GM04504 (cell line): ENCODE measurements at places on chromosomes 16 and 17.

DNA sequence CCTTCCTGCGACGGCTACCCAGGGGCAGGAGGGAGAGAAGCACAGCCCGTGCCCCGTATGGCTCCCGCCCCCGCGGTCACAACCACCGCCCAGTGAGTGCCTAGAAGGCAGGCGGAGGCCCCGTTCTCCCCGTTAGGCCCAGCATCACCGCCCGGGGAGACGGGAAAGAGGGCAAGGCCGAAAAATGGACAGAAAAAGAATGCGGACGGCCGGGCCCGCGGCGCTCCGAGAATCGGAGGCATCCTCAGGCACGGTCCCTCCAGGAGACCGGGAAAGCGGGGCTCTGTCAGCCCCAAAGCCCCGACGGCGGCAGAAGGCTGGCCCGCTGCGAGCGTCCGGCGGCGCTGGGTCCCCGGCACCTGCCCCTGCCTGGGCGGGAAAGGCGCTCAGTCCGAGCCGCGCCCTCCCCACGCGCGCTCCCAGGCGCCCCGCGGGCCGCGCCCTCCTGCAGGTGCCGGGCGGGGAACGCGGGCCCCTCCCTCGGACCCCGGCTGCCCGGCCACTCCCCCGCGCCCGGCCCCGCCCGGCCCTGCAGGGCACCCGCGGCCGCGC lies 407 bp downstream of the MCRIP1 start:
- DNase-seq: no peak

- DNase-seq: no peak
Measured at GRCh38 chr17:34885076-34885475, 76.2 kb downstream of the CCT6B start.

GRCh38 chr17:34167354-34167753 lies 87.7 kb upstream of the CCL2 start:
- DNase-seq: no peak

GRCh38 chr16:57749101-57749692 lies 13.6 kb downstream of the KATNB1 start:
- DNase-seq: no peak

DNA sequence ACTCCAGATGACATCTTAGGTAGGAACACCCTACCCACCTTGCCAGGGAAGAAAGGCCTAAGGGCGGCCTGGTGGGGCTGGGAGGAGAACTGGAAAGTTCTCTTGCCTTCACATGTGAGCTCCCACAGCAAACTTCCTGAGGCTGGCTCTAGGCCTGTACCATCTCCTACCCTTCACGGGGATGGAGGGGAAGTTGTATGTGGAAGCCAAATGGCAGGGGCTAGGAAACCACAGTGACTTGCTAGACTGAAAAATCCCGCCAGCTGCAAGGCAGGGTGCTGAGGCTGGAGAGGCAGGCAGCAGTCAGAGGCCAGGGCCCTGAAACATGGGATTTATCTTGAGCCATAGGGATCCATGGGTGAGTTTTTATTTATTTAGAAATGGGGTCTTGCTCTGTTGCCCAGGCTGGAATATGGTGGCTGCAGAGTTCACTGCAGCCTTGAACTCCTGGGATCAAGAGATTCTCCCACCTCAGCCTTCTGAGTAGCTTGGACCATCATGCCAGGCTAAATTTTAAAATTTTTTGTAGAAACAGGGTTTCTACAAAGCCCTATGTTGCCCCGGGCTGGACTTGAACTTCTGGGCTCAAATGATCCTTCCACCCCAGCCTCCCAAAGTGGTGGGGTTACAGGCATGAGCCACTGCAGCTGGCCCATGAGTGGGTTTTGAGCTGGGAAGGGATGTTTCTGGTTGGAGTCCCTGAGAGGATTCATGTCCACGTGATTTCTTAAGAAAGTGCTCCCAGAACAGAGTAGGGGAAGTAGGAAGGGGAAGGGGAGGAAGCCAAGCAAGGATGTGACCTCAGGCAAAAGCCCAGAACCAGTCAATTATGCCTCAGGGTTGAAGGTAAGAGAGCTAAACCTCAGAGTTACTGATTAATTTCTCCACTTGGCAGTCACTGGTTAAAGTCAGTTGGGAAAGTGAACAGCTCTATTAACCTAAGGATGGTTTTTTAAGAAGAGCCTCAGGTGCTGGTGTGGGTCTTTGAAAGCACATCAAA lies 4.0 kb upstream of the KAT8 start:
- DNase-seq: no peak

DNA sequence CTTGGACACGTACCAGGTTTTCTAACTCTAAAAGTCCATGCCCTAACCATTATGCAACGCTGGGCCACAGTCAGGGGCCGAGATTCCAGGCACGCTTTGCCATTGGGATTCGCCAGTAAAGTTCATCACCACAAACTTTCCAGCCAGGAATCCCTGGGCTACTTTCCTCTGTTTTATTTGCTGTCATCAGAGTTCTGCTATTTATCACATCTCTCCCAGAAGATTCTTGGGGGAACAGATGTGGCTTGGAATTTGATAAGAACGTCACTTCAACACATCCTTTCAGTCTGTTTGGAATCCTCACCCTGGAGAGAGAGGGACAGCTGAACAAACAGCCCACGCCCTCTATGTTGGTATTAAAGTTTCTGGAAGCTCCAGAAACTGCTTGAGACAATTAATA lies 109.6 kb upstream of the CACNG3 start:
- no peak for DNase-seq

GRCh38 chr17:55062921-55063320 lies 94.4 kb downstream of the STXBP4 start:
- no peak for DNase-seq
